ENCODE measurements at places on chromosomes 6 and 20. TPM values are rescaled to one million over a fixed set of nuclear protein-coding genes. Genes with fewer than 3 reads are reported as not detected.
A peak's percentile ranks its signal among the peaks of the same experiment; 100 is the strongest.

DNA sequence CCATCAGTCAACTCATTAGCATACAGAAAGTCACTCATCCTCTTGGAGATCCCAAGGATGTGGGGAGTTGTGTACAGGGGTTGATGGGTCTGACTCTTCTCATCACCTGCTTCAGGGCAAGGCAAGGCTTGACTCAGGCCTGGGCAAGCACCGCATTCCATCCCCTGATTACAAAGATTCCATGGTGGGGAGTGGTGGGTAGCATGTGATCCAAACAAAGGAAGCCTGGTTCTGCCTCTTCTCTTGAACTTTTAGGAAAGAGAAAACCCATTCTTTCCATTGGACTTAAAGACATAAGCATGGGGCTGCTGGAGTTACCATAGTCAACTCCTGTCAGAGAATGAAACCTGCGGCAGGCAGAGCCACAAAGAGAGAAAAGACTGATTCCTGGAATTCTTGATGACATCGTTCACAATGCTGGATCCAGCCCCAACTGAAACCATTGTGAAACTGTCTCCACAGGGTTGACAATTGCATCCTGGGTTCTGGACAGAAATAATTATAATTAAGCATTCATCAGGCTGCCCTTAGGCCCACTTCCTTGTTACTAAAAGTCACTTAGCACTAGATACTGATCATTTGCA lies 235.8 kb upstream of the KCNG1 start:
- no peaks in the 10 kb centered on the region for H3K36me3 ChIP-seq
- no peak for DNase-seq
- H3K27ac ChIP-seq: no peak overlapping the region
- no peaks in the 10 kb centered on the region for H3K4me1 ChIP-seq

GRCh38 chr20:4099905-4100675 lies 84.7 kb upstream of the RNF24 start:
- DNase-seq: no peak
- H3K27me3 ChIP-seq: no peaks in the 10 kb centered on the region
- H3K4me1 ChIP-seq: no peaks in the 10 kb centered on the region
- no peak overlapping the region for H3K27ac ChIP-seq

DNA sequence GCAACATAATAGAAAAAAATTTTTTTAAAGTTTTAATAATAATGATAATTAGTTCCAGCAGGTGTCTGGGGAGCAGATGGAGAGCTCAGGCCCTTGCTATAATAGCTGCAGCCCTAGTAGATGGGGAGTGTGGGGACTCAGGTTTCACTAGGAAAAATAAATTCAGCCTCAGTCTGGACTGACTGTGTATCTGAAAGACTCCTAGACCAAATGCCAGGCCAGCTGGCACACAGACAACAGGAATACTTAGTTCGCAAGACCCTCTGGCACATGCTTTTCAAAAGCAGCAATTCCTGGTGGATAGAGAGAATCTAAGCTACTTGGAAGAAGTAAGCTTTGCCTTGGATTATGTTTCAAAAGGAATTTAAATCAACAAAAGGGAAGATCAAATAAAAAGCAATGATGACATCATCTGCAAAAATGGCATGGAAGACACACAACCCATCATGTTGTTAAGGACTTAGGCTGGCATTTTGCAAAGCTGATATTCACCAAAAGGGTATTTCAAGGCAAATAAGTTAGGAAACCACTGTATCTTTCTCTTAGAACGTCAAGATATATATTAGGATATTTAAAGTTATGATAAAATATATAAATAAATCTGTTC lies 107.8 kb downstream of the RNGTT start:
- H3K27ac ChIP-seq: no peak overlapping the region
- H3K36me3 ChIP-seq: no peaks in the 10 kb centered on the region
- H3K4me1 ChIP-seq: peaks cover 9% of the 10 kb centered on the region
- no peak overlapping the region for H3K4me3 ChIP-seq

DNA sequence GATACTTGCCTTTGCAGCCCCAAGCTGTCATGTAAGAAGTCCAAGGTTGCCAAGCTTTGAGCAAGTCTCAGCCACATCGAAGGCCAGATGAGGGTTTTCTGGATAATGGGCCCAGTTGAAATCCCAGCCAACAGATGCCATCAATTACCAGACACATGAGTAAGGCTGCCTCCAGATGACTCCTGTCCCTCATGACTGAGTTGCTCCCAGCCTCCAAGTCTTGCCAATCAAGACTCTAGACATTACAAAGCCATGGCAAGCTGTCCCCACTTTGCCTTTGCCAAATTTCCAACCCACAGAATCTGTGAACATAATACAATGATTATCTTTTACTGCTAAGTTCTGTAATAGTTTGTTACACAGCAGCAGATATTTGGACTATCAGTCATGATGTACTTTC lies 76.8 kb upstream of the ARMC2 start:
- H3K27ac ChIP-seq: peak overlapping the region; percentile 66
- H3K27me3 ChIP-seq: no peaks in the 10 kb centered on the region
- H3K36me3 ChIP-seq: no peaks in the 10 kb centered on the region
- peaks cover 13% of the 10 kb centered on the region for H3K4me1 ChIP-seq
- H3K4me3 ChIP-seq: no peak overlapping the region

GRCh38 chr6:3294921-3295871 lies 36.4 kb downstream of the PSMG4 start:
- DNase-seq: peak; percentile 72
- peak overlapping the region; percentile 49 for H3K27ac ChIP-seq
- no peak overlapping the region for H3K4me3 ChIP-seq
- peaks cover 5% of the 10 kb centered on the region for H3K36me3 ChIP-seq
- peaks cover 9% of the 10 kb centered on the region for H3K4me1 ChIP-seq
- no peaks in the 10 kb centered on the region for H3K27me3 ChIP-seq

DNA sequence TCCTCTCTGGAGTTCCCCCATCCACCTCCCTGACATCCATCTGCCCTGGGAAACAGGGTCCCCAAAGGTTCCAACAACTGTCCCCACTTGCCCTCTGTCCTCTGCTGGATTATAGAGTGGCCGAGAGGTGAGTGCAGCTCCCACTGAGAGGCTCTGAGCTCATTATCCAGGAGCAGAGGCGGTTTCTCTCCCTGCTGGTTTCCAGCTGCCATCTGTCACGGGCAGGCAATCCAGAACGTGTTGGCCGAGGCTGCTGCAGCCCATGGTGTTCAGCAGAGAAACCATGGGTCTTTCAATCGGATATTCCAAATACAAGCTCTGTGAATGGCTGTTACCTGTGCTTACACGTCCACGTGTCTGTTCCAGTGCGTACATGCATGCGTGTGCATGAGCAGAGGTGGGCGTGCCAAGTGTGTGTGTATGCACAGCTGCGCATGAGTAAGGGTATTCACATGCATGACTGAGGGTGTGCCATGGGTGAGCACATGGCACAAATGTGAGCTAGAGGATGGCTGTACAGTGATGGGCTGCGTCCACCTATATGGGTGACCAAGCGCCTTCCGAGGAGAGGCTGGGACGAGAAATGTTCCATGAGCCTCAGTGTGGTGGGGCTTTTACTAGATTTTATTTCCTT lies 183.7 kb upstream of the PMEPA1 start:
- no peaks in the 10 kb centered on the region for H3K4me1 ChIP-seq
- H3K27ac ChIP-seq: no peak overlapping the region
- H3K27me3 ChIP-seq: peaks cover 2% of the 10 kb centered on the region
- DNase-seq: no peak
- no peaks in the 10 kb centered on the region for H3K36me3 ChIP-seq

- no peak overlapping the region for H3K4me3 ChIP-seq
- no peaks in the 10 kb centered on the region for H3K36me3 ChIP-seq
- H3K27ac ChIP-seq: no peak overlapping the region
- no peak for DNase-seq
- no peaks in the 10 kb centered on the region for H3K27me3 ChIP-seq
Measured at GRCh38 chr20:11015440-11015839, 341.6 kb upstream of the JAG1 start.

DNA sequence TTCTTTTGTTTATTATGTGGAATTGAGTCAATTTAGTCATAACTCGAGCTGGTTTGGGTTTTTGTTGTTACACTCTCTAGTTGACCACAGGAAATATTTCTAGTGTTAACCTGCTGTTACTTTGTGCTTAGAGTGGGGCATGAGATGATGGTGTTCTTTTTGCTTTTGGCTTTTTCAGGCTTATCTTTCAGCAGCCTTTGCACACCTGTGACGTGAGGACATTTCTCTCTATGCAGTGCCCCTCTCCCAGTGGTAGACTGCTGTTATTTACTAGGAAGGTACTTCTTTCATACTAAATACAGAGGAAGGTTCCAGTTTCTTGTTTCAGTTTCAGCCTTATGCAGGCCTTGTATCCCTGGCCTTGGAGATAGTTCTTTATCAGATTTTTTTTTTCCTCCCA lies 766.8 kb upstream of the MAN1A1 start:
- H3K36me3 ChIP-seq: no peaks in the 10 kb centered on the region
- no peak overlapping the region for H3K27ac ChIP-seq

DNA sequence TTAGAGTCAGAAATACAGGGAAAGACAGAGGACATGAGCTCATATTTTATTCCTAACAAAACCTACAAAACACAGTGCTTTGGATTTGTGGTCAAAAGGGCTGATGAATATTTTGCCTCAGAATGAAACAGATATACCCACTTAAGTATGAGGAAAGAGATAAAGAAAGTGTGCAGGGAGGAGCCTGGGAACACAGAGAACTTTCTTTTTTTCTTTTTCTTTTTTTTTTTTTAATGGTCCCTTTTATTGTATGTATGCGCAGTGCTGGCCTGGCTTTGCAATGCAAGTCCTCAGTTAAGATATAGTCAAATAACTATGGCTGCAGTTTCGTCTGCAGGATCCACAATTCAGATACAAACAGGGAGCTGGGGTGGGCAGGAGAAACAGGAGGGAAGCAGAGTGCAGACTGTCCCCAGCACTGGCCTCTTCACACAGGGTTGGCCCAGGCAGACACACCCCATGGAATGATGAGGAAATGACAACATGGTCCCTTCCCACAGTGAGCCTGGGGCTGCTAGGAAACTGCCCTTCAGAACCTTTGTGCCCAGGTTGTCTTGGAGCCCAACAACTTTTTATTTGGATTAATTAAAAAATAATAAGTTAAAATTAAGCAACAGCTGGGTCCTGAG lies 629.8 kb upstream of the AGPAT4 start:
- H3K27me3 ChIP-seq: no peaks in the 10 kb centered on the region
- DNase-seq: no peak
- no peaks in the 10 kb centered on the region for H3K36me3 ChIP-seq
- H3K4me3 ChIP-seq: no peak overlapping the region

DNA sequence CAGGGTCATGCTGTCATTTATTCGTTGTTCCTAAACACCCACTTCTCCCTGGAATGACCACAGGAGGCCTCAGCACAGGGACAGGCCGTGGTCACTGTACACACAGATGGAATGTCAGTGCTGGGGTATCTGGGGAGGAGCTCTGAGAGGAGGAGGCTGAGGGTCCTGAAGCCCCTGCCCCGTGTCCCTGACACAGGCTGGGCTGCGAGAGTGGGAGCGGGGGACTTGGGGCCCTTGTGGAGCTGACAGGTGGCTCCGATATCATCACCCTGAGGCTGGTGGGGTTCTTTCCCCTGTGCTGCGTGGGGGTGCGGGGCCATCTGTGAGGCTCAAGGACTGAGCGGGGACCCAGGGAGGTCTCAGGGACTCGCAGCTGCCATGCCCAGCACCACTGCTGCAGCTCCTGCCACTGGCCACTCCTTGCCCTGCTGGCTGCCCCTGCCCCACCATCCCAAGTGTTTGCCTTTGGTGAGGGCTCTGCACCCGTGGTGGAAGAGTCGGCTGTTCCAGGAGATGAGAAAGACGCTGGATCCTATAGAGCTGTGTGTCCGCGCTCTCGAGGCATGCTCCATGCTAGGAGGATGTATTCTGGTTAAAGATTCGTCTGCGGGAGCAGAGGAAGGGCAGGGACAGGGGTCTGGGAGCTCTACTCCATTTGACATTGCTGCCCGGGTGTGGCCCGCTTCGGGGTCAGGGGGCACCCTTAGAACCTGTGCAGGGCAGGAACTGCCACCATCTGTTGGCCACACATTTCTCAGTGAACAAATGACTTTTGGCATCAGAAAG lies 18.9 kb downstream of the NPEPL1 start:
- DNase-seq: no peak
- no peak overlapping the region for H3K4me3 ChIP-seq
- no peak overlapping the region for H3K27ac ChIP-seq
- no peaks in the 10 kb centered on the region for H3K4me1 ChIP-seq

DNA sequence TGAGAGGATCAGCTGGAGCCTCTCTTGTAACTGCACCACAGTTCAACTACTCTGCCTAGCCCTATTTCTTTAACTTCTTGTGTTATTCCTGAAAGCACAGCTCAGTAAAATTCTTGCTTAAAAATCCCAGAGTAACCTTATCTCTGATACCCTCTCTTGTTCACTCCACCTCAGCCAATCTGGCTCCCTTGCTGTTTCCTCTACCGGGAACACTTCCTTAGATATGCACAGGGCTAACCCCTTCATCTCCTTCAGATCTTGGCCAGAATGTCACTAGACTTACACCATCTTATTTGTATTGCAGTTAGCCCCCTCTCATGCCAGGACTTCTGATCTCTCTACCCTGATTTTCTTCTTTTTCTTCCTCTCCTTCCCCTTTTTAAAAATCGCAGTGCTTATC lies 2.6 kb upstream of the ZKSCAN3 start:
- no peaks in the 10 kb centered on the region for H3K27me3 ChIP-seq
- H3K27ac ChIP-seq: no peak overlapping the region
- no peak overlapping the region for H3K4me3 ChIP-seq
- peaks cover 15% of the 10 kb centered on the region for H3K4me1 ChIP-seq
- H3K36me3 ChIP-seq: no peaks in the 10 kb centered on the region
- no peak for DNase-seq

GRCh38 chr20:35568645-35569044 lies 26.8 kb downstream of the ERGIC3 start:
- DNase-seq: no peak
- H3K27me3 ChIP-seq: no peaks in the 10 kb centered on the region
- H3K27ac ChIP-seq: no peak overlapping the region
- no peaks in the 10 kb centered on the region for H3K36me3 ChIP-seq

- H3K4me3 ChIP-seq: no peak overlapping the region
- peak overlapping the region; percentile 15 for H3K27ac ChIP-seq
- H3K36me3 ChIP-seq: no peaks in the 10 kb centered on the region
- peaks cover 30% of the 10 kb centered on the region for H3K4me1 ChIP-seq
- DNase-seq: no peak
Measured at GRCh38 chr6:90000864-90001731, 106.8 kb downstream of the GJA10 start.

- H3K4me1 ChIP-seq: no peaks in the 10 kb centered on the region
- H3K4me3 ChIP-seq: no peak overlapping the region
- DNase-seq: no peak
- no peak overlapping the region for H3K27ac ChIP-seq
Measured at GRCh38 chr20:14525426-14525825, 188.0 kb upstream of the FLRT3 start.

GRCh38 chr6:143564484-143565017 lies 53.0 kb upstream of the FUCA2 start:
- no peaks in the 10 kb centered on the region for H3K27me3 ChIP-seq
- no peaks in the 10 kb centered on the region for H3K4me1 ChIP-seq

The FAM50B gene
- total RNA-seq: 13.3 TPM

The FAM83B gene
- 0.60 TPM for total RNA-seq

The ZSCAN26 gene
- 6.9 TPM for total RNA-seq

The EDN1 gene
- 3.7 TPM for total RNA-seq

The NOTCH4 gene
- 14.7 TPM for total RNA-seq

The TMC2 gene
- total RNA-seq: 0.25 TPM

The ANGPT4 gene
- 0.06 TPM for total RNA-seq

The SPATS1 gene
- total RNA-seq: not detected

Measured in psoas muscle (tissue), 8 donors.